Fibroblast of lung (primary cell): ENCODE measurements at places on chromosomes 1 and 21.

DNA sequence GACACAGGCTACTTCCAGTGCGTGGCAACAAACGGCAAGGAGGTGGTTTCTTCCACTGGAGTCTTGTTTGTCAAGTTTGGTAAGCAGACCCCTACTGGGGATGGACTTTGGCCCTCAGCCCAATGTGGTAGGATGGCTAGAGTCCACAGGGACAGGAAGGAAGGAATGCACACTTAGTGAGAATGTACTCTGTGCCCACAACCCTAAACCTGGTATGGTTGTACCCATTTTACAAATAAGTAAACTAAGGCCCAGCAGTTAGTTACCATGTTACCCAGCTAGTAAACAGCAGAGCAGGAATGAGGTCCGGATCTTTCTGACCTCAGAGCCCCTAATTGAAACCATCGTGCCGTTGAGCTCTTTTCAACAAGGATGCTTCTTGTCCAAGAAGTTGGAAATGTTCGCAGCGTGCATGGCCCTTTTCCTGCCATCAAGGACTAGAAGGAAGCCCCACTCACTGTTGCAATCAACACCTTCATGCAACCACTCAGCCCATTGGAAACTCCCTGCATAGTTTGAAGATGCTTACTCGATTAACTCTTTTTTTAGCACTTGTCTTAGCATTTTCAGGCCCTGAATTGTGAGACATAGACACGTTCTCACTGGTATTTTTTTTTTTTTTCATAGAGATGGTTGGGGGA lies 153.4 kb upstream of the UBE2U start:
- DNase-seq, result no peak

DNA sequence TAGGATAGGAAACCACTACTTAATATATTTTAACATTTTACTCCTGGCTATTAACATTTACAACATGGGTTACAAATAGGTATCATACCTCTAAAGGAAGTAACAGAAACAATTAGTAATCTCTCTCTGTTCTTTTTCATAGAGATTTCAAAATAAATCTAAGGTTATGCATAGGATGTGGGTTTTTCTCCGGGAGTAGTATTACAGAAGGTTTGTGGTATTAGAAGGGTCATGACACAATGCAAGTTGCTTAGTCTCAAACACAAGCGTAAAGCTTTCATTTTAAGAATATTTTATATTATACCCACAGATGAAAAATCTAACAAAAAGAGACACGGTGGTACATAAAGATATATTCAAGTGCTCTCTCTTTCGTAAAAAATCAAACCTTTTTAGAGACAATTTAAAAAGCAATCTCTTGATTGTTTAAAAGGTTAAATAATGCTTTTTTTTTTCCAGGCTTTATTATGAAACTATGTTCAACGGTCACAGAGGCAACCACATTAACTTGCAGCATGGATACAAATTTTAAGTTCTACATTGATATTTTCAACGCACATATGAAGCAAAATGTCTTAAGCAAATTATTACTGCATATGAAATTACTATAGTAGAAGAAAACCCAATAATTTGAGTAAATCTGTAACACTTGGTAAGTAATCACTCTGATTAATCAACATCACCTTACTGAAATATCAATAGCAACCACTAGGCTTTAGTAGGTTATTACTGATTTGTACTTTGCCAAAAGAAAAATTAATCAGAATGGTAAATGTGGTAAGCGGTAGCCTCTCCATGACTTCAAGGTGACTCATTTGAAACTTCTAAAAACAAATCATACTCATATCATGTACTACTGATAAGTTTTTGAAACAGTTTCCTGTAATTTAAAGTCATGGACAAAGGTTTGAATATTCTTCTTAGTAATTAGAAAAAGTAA lies 97.4 kb upstream of the GFI1 start:
- DNase-seq, result peak; percentile 88

- DNase-seq, result no peak
Observed at GRCh38 chr1:98949166-98949565, 55.5 kb downstream of the PLPPR5 start.

DNA sequence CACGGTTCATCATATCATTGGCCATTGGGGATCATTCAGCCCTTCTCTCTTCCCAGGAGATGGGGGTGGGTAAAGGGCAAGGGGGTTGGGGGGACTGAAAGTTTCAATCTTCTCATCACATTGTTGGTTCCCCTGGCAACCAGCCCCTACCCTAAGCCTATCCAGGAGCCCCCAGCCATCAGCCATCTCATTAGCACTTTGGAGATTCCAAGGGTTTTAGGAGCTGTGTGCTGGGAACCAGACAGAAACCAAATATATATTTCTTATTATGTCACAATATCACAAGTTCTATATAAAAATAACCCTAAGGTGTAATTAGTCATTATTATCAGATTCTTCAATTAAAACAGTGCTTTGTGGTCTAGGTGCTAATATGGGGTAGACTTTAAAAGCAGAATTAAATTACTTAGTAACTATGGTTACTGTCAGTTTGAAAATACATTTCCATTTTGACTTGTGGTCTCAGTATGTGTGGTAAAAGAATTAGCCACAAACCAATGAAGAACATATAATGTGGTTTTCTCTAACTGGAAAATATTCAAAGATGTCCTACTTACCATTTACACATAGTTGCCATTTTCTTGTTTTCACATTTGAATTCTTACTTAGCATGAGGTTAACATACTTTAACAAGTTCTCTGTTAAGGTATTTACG lies 28.1 kb downstream of the IL23R start:
- peak; percentile 13 for DNase-seq

DNA sequence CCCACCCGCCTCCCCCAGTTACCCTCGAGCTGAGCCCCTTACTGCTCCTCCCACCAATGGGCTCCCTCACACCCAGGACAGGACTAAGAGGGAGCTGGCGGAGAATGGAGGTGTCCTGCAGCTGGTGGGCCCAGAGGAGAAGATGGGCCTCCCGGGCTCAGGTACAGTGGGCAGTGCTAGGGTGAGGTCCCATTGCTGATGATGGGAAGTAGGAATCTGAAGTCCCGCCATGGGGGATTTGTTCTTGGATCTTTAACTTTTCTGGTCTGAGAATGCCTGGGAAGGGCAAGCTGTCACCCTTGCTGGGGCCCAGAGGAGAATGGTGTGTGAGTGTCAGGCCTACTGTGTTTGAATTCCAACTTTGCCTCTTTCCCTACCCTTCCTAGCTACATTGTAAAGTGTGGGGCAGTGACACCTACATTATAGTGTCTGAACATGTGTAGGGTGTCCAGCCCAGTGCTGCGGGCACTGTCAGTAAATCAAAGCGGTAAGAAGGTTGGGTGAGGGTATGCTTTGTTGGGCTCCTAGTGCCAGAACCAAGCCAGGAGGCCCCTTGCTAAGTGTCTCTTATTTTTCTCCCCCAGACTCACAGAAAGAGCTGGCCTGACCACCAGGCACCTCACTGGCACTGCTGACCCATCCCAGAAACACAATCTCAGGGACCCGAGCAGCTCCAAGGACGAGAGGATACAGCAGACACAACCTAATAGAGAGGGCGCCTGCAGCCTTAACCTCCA lies 44.7 kb downstream of the YARS1 start:
- DNase-seq, result no peak

GRCh38 chr1:12276225-12276624 lies 46.4 kb downstream of the VPS13D start:
- DNase-seq, result peak; percentile 67

DNA sequence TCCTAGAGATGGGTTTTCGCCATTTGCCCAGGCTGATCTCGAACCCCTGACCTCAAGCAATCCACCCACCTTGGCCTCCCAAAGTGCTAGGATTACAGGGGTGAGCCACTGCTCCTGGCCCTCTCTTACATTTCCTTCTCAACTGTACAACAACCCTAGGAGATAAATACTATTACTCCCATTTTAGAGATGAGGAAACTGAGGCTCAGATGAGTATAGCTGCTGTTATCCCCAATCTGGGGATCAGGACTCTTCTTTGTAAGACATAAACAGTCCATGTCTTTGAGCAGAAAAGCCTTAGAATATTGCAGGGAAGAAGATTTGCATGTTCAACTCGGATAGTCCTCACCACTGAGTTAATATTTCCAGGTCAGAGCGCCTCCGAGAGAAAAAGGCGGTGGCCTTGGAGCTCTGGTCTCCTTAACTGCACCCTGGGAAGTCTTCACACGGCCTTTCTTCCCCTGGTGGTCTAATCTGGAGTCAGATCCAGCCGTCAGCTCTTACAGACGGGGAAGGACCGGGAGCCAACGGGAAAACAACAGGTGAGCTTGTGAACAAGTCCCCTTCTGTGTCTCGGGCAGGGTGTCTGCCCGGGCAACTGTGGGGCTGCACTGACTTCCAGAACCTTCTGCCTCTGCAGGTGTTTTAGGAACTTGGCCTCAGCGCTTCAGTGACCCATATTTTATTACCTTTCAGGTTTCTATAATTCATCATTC lies 5.9 kb upstream of the OLIG1 start:
- no peak for DNase-seq

DNA sequence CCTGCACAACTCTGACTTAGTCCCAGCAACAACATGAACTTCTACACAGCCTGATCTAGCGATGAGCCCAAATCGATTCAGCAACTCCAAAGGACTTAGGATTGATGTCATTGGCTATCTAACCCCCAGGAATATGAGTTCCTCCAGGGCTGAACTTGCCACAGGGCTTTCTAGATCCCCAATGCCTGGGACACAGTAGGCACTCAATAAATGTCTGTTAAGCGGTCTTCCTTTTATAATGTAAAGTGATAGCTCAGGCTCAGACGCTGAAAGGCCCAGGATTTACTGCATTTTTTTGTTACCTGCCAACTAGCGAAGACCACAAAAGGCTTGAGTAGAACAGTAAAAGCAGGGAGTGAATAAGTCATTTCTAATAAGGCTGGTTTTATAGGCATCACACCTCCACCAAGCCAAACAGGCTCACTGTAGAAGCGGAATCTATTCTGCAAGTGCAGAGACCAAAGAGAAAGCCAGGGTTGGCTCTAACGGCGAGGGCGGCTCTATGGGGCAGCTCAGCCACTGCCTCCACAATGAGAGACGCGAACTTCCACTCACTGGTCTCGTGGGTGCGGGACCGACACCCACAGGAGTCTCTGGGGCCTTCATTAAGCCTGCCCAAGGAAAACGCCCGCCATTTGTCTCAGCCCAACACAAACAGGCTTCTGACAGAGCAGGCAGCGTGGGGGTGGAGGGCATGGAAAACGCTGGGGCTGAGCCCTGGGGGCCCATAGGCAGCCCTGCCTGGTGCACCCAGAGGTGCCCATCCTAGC lies 52.0 kb downstream of the HLCS start:
- no peak for DNase-seq

DNA sequence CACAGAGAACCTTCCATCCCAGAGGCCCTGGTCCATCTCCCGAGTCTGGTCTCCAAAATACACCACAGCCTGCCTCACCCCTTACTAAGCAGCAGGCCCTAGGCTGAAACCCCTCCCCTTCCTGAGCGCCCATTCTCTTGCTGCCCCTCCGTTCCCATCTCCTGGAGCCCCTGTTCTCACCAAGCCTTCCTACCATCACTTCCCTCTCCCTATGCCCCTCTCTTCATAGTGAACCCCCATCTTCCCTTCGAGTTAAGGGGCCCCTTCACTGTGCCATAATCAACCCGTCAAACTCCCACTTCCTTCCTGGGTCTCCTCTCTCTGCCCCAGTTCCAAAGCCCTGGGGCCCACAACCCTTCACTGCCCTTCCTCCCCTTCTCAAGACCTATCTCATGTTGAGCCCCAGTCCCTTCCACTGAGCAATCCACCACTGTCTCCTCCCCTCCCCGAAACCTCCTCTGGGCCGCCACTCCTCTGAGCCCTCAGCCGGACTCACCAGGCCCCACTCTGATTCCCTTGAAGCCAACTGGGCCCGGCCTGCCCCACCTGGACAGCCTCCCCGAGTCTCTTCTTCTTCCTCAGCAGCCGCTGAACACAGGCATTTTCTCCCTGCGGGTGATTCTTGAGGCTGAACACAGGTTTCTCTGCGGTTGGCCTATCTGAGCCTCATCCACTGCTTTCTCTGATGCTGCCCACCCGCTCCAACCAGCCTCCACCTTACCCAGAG lies 42.2 kb upstream of the WASF2 start:
- no peak for DNase-seq

DNA sequence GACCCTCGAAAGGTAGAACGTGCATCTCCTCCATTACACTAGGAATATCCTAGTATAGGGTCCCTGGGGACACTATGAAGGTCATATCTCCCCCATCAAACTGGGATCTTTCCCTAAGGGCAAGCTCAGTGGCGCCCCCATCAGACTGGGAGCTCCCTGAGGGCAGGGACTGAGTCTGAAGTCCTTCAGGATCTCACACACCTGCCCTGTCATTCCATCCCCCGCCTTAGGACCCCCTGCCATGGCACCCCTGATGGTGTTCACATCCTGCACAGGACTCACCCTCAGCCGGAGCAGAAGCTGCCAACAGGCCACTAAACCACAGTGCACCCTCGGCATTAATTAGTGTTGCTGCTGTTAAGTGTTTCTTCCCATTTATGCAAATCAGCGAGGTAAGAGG lies 50.4 kb downstream of the IGSF21 start:
- no peak for DNase-seq

DNA sequence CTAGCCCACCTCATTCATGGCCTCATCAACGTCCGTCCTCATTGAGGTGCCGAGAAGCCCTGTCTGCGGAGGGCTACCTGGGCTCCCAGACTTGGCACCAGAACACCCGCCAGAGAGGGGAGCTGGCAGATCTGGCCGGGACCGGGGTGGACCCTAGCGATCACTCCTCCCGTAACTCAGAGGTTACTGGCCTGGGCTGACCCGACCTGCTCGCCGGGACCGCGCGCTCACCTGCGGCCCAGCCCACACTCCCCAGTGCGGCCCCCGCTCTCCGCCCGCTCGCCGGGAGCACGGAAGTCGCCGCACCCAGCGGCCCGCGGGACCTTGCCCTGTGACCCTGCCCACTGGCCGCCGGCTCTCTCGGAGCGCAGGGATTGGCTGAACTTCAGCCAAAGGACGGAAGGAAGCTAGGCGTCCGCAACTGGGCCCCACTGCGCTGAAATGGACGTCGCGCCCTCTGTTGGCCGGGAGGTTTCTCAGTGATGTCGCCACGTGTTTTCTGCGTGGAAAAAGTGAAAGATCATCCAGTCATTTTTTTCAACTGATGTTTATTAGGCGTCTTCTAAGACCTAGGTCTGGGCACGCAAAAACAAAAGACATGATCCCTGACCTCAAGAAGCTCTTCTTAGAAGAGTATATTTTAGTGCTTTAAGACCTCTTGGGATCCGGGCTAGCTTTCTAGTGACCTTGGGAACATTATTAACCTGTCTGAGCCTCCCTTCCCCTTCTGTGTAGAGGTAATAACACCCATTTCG lies at the start of gene SMIM12:
SMIM12 (minus strand) TSS at position 304 of the 755 bp plus-strand sequence. CDS start 3,772 bp downstream, outside the sequence.
- DNase-seq, result peak; percentile 91

GRCh38 chr21:44291936-44292811 lies 6.5 kb downstream of the AIRE start:
- DNase-seq, result no peak

GRCh38 chr1:88179943-88180342 lies 504.1 kb upstream of the PKN2 start:
- DNase-seq, result no peak

DNA sequence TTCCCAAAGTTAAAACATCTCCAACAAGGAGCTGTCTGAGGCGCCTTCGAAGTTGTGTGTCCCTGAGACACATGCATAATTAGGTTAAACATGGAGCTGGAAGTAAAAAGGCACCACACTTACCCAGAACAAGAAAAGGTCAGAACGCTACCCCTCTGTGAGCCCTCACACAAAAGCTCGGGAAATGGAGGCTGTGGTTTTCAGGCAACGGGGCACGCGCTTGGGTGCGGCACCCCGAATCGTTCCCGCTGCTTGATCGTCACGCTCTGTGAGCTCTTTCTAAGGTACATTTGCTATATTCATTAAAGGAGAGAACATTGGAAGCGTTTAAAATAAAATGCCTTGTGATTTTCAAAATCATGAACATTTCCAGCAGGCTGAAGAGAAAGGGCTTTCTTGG lies 12.5 kb downstream of the CAPN8 start:
- DNase-seq, result no peak
